Stimulated activated CD4-positive, alpha-beta T cell treated with anti-CD3 and anti-CD28 coated beads, Interleukin-15, amount 100 ng/mL, for 24 hours (primary cell): ENCODE measurements at places on chromosomes 13 and 19.
A peak's percentile ranks its signal among the peaks of the same experiment; 100 is the strongest.

DNA sequence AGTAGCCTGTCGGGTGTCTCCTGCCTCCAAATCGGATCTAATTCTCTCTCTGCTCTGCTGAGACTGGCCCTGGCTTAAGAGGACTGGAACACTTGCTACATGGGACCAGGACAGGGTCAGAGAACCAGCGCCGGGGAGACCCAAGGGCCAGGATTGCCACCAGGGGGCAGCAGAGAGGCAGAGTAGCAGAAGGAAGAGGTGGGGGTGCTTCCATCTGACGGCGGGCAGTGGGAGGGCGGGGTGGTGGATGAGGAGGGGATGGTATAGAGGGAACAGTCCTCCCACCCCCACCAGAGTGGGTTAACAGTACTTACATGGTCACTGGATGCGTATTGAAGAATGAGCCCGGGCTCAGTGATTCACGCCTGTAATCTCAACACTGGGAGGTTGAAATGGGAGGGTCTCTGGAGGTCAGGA is 11.9 kb downstream of the SELENOW start:
- DNase-seq, result peak; percentile 94

- peak; percentile 19 for DNase-seq
These were observed 1.1 kb upstream of the SHC2 start for GRCh38 chr19:461721-462551.

GRCh38 chr19:28221736-28222135 is 991.2 kb downstream of the UQCRFS1 start:
- DNase-seq, result no peak

DNA sequence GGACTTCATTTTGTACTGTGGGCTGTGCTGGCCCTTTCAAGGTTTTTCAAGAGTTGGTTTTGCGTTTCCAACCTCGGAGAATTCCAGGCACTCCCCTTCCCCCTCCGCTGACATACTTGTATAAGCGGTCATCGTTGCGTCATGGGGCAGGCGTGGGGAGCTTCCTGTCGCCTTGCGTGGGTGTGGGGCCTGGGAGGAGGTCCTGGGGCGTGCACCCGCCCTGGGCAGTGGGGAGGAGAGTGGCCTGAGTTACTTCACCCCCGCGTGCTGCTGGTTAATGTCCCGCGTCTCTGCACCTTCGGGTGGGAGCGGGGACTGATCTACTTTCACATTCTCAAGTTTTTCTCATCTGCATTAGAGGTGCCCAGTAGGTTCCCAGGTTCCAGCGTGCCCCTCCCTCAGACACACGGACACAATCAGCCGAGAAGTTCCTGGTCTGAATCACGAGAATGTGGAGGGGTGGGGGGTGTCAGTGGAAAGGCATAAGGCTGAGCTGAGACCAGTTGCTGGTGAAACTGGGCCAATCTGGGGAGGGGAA is 4.1 kb downstream of the IER2 start:
- DNase-seq, result peak; percentile 86

DNA sequence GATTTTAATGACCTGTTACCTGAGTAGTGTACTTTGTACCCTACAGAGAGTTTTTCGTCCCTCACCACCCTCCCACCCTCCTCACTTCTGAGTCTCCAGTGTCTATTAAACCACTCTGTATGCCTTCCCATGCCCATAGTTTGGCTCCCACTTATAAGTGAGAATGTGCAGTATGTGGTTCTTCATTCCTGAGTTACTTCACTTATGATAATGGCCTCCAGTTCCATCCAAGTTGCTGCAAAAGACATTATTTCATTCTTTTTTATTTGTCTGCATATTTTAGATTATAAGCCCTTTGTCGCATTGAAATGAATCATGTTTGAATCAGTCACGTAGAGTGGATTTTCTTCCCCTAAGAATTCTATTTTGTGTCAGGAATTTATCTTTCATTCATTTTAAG is 12.2 kb upstream of the HTR2A start:
- DNase-seq, result no peak

DNA sequence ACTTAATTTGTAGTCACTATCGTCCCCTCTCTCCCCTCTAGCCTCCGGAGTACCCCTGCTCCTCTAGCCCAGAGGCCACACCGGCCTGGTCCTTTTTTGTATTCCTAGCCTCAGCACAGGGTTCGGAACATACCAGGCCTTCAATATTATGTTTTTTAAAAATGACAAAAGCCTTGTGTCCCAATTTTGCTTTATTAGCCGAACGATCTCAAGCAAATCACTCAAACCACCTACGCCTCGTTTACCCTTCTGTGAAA is 463 bp upstream of the POMP start:
- no peak for DNase-seq

GRCh38 chr13:50873991-50874390 is 30.5 kb upstream of the DLEU7 start:
- DNase-seq, result no peak

DNA sequence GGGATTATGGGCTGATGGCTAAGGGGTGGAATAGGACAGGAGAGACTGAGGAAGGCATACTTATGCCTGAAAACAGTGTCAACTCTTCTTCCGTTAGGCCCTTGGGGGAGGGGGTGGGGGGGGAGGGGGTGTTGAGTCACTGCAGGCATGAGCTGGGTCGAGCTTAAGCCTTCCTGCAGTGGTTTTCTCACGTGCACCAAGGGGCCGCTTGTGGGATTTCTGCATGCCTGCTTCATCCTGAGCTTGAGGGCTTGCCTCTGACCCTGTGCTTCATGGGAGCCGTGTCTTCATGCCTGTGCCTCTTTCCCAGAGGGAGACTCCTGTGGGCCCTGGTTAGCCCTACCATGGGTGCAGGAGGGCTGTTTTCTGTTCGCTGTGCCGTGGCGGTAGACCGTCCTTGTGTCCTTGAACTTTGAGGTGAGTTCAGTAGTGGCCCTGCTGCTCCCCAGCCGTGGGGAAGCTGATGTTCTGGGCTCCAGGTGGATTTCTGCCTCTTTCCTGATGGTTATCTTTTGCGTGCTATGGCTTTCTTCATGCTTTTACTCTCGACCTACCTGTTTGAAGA is 186.1 kb downstream of the PCCA start:
- DNase-seq, result no peak

DNA sequence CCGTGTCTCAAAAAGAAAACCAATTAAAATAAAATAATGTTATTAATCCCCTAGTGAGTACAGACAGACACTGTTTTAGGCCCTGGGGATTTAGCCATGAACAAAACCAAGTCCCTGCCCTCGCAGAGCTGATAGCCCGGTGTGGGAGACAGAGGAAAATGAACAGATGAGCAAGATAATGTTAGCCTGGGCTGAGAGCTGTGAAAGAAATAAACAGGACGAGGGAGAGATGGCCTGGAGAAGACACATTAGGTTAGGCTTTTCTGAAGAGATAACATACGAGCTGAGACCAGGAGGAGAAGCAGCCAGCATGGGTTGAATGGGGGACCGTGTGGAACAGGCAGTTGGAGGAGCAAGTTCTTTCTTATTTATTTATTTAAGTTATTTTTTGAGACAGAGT is 9.0 kb downstream of the RELB start:
- no peak for DNase-seq

DNA sequence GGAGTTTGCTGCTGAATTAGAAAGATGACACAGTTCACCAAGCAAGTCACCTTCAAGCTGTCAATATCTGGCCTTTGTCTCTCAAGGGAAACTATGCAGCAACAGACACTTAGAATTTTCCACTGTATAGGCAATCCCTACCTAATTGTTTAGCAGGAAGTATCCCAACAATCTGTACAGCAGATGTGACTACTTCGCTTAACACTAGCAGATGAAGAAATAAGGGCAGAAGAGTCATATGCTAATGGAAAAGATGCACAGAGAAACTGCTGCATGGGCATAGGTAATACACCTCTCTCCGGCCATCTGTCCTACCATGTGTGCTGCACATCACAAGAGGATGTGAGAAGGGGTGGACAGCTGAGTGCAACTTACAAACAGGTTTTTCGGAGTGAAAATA is 851.2 kb downstream of the PCDH9 start:
- no peak for DNase-seq

- no peak for DNase-seq
These were observed 55.1 kb downstream of the RXFP2 start for GRCh38 chr13:31794452-31794851.

DNA sequence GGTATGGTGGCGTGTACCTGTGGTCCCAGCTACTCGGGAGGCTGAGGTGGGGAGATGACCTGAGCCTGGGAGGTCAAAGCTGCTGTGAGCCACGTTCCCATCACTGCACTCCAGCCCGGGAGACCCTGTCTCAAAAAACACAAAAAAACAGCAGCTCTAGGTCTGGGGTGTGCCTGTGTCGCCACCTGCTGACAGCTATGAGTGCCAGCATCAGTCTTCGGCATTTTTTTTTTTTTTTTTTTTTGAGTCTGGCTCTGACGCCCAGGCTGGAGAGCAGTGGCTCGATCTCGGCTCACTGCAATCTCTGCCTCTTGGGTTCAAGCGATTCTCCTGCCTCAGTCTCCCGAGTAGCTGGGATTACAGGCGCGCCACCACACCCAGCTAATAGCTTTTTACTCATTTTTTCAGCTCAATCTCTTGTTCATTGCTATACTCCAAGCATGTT is 10.1 kb downstream of the AP2S1 start:
- DNase-seq, result peak; percentile 58

DNA sequence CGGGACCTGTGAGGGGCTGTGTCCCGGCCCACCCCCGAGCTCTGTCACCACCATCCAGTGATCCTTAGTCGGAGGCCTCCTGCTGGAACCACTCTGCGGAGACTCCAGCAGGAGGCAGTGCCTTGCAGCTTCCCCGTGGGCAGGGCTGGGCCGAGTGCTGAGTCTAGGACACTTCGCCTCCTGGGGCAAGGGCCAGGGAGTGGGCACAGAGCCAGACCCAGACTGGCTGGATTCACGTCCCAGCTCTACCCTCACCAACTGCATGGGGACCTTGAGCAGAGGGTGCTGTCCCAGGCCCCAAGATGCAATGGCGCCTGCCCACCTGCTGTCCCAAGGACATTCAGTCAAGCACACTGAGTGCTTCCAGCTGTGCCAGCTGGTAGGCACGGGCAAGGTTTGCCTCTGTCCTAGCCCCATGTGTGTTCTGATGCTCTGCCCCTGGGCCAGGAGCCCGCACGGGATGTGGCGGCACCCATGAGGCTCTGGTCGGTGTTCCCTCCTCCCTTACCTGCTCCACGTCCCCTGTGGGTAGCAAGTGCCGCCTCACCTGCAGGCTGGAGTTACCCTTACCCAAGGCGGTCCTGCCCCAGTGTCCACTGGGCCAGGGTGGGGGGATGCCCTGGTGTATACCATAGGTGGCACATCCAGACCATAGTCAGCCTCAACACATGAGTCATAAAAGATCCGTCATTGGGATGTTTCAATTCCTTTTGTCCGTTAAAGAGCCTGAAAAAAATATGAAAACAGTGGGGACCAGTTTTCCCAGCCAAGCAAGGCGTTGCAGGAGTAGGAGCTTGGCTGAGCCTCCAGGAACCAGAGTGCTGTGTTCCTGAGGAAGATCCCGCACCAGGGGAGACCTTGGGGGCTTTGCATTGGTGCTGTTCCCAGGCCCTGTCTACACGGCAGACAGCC is 7.4 kb downstream of the FZR1 start:
- DNase-seq, result no peak

DNA sequence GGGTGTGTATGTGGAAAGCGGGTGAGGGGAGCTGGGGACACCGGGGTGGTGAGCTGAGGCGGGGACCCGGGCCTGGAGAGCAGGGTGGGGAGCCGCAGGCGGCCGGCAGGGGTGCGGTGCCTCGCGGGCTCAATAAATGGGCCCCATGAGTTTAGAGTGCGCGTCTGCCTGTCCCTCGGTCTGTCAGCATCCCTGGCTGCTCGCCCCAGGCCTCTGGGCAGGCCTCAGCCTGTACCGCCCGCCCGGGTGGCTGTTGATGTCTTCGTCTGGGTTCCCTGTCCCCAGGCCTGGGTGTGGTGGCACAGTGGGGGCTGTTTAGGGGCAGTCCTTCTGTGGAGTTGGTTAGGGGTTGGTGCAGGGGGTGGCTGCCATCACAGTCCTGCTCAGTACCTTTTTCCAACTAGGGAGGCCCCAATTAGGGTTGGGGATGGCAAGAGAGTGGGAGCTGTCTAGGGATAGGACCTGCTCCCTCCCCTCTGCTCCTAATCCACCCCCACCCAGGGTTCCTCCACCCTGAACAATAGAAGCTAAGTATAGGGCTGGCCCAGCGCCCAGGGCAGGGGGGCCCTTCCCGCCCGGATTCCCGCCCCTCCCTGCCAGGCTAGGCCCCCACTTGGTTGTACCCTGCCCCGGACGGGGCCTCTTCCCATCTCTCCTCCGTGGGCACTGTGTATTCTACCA is 12.2 kb downstream of the CIC start:
- DNase-seq, result peak; percentile 50

- no peak for DNase-seq
These were observed 37.1 kb downstream of the ANKRD10 start for GRCh38 chr13:110877737-110878258.

- DNase-seq, result no peak
These were observed 997.6 kb downstream of the DIAPH3 start for GRCh38 chr13:59166174-59166573.

GRCh38 chr19:18290302-18291018 is 9.0 kb upstream of the JUND start:
- peak; percentile 97 for DNase-seq

DNA sequence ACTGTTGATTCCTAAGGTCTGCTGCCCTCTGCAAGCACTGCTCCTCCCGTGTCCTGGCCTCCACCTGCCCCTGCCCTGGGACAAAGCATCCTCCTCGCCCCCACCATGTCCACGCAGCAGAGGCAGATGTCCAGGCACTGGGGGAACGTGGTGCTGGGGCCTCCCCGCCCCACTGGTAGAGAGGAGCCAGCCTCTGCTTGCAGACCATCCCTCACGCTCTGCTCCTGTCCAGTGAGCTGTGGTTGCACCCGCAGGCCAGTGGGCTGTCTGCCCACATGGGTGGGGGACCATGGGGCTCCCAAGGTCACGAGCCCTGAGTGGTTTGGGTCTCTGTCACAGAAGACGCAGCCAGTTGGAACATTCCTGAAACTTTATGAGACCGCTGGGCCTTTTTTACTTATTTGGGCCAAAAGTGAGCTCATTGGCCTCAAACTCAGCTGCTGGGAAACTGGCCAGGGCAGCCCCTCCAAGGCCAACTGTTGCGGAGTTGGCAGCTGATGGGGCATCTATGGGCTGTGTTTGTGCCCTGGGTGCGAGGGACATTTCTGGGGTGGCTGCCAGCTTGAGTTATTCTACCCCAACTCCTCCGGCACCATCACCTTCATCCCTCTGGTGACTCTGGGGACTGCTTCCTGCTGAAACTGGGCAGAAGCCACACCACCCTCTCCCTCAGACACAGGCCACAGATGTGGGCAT is 64.8 kb upstream of the F7 start:
- DNase-seq, result no peak
